ENCODE measurements at places on chromosomes 3 and 15.

DNA sequence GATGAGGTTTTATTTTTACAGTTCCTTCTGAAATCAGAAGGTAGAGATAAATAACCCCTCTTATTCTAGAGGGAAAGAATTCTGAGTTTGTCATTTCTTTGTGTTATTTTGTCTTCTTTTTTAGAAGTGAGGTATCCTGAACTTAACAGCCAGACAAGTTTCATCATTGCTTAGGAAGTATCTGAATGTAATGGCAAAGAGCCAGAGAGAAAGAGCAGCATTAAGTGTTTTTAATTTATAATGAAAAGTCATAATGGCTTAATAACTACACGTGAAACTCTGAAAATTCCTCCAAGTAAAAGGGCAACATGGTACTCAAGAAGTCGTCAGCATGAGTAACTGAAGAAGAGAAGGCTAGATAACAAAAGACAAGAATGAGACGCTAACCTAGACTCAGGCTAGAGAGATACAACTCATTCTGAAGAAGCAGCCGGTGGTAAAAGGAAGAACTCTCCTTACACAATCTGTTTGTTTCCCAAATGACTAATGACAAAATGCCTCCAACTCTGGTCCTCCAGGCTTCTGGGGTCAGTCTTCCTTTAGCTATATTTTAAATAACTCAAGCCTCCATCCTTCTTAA lies 116.2 kb upstream of the NECTIN3 start:
- DNase-seq: peak; percentile 19

DNA sequence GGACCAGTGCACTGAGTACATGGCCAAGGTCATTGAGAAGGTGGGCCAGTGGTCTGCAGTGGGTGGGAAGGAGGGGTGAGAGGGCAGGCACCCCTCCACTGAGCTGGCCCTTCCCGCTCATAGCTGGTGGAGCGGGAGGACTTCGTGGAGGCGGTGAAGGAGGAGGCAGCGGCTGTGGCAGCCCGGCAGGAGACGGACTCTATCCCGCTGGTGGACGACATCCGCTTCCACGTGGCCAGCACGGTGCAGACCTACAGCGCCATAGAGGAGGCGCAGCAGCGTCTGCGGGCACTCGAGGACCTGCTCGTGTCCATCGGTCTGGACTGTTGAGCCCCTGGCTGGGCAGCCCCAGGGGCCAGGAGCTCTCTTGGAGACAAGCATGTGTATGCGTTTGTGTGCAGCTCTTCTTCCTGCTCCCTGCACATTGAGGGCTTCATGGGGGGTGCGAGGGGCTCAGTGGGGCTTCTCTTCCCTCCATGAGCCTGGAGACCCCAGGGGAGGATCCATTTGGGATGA lies 7.5 kb downstream of the ABTB1 start:
- no peak for DNase-seq

DNA sequence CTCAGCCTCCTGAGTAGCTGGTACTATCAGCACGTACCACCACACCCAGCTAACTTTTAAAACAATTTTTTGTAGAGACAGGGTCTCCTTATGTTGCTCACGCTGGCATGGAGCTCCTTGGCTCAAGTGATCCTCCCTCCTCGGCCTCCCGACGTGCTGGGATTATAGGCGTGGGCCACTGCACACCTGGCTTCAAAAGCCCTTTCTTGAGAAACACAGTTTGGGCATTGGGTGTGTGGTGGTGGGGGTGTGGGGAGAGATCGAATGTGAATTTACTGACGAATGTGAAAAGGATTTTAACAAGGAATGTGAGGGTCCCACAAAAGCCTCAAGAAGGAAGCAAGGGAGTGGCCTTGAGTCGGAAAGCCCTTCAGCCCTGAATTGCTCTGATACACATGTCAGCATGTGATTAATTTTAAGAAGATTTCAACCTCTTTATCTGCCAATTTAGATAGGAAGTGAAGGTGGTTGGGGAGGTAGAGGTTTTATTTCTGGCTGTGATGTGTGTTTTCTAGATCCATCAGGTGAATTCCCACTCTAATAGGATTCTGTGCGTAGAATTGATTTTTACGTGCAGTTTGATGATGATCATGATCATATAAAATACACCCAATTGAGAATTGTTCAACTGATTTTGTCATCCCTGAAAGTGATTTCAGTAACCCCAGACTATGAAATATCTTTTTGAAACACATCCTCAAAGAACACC lies 1.1 kb downstream of the CCR4 start:
- no peak for DNase-seq

GRCh38 chr3:136311968-136312367 lies 61.8 kb downstream of the PCCB start:
- no peak for DNase-seq

DNA sequence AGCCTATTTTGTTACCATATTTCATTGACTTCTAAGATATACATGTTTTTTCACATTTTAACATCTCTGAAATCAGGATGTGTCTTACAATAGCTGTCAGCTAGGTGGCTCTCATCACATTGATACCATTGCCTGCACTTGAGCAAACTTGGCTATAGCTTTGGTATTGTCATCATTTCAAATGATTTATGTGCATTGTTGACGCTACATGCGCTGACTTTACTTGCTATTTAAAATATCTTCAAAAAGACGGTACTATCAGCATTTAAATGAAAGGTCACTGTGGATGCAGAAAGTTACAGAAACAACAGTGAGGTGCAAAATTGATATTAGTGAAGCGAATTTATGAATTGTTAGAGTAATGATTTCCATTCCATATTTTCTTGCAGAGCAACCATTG lies 54.0 kb upstream of the ABHD2 start:
- DNase-seq: peak; percentile 52

DNA sequence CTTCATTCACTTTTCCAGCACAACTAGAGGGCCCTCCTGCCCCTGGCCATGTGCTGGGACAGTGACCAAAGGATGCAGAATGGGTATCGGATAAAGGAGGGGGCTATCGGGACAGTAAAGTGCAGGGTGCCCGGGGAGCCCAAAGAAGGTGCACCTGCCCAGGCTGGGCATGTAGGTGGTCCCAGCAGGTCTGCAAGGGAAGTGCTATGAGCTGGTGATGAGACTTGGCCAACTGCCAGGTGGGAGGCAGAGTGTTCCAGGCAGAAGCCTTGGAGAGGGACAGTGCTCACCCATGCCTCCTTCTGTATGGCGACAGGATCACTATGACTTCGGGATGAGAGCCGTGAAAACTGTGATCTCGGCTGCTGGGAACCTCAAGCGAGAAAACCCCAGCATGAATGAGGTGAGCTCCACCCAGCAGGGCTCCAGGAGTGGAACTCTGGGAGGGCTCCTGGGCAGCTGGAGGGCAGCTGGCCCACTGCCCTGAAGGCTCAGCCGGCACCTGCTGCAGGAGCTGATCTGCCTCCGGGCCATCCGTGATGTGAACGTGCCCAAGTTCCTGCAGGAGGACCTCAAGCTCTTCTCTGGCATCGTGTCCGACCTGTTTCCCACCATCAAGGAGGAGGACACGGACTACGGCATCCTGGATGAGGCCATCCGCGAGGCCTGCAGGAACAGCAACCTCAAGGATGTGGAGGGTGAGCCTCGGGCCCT lies 48.4 kb downstream of the DNAH1 start:
- no peak for DNase-seq

DNA sequence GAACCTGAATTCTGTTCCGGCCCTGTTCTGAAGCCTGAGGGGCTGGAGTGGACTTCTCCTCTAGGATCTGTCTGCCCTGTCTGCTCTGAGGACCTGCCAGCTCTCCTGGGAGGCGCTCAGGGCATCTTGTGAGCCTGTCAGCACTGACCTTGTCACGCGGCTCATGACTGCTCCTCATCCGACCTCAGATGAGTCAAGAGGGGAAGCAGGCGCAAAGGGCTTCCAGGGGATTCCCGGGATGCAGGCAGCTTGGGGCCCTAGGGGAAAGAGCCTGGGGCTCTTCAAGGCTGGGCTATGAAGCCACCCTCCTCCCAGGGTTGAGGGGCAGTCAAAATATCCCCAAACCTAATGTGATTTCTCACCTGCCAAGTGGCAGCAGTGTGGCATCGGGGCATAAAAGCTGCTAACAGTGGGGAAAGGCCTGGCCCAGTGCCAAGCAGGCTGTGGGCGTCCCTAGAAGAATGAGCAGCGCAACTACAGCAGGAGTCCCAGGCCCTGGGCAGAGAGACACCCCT lies 27.6 kb upstream of the ANKDD1A start:
- peak; percentile 87 for DNase-seq

- DNase-seq: peak; percentile 53
These were observed 162.9 kb downstream of the CHSY1 start for GRCh38 chr15:101088788-101089578.

DNA sequence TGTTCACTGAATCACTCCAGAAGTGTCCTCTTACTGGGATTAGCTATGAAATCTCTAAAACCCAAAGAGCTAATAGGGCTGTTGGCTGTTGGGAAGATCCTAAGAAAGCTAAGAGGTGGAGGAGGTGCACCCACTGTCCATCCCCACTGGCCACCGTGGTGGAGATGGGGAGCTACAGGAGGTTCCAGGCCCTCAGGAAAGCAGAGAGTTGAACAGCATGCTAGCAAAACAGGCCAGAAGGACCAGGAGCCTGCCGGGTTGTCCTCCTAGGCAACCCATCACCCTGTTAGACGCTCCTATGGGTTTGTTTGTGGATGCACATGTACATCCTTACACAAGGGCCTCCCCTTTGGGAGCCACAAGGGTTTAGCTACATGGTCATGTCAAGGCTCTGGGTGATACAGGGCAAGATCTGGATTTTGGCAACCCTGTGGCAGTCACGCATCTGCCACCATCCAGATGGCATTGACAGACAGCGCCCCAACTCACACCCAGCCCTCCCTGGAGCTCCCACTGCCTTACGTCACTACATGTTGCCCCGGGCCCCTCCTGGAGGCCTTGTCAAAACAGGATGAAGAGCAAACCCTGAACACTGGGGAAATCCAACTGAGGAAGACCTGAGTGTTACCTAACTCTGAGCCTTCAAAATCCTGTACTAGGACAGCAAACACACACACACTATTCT lies 208.1 kb downstream of the SLCO3A1 start:
- DNase-seq: no peak

- no peak for DNase-seq
These were observed 164.6 kb downstream of the SMAD6 start for GRCh38 chr15:66866656-66867055.

- DNase-seq: peak; percentile 51
These were observed 3.6 kb downstream of the USP50 start for GRCh38 chr15:50542887-50543210.

- no peak for DNase-seq
These were observed 52.9 kb downstream of the EIF4E3 start for GRCh38 chr3:71672340-71672739.

DNA sequence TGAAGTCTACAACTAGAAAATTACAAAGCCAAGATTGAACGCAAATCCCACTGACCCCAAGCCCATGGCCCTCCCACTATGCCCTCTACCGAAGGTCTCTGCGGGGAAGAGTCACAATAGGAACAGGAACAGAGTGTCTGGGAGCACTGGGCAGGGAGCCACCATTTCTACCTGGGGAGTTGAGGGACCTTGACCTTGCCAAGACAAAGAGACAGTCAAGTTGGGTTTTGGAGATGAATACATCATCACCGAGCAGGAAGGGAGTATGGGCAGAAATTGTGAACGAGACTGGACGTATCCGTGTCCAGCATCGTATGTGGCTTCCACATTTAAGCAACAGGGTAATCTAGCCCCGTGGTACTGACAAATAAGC lies 30.8 kb upstream of the BFSP2 start:
- no peak for DNase-seq

DNA sequence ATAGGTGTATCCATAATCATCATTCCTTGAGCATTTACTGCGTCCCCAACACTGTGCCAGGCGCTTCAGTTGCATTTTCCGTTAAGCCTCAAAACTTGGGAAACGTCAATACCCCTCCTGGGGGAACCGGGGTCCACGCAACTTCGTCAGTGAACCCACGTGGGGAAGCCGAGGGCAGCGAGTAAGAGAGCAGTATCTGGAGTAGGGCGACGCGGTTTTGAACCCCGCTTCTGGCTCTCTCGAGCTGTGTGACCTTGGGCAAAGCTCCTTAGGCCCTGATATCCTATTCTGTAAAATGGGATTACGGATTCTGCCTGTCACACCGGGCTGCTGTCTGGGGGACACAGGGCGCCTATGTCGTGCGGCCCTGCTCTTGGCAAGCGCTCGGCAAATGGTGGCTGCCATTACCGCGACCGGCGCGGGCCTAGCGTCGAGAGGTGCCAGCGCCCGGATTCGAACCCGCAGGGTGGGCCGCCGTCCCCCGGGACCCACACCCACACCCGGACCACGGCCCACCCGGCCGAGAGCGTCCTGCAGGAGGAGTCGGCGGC lies 590 bp downstream of the POLG start:
- no peak for DNase-seq
